HS-5 (cell line): ENCODE measurements at places on chromosomes 1 and 21.

DNA sequence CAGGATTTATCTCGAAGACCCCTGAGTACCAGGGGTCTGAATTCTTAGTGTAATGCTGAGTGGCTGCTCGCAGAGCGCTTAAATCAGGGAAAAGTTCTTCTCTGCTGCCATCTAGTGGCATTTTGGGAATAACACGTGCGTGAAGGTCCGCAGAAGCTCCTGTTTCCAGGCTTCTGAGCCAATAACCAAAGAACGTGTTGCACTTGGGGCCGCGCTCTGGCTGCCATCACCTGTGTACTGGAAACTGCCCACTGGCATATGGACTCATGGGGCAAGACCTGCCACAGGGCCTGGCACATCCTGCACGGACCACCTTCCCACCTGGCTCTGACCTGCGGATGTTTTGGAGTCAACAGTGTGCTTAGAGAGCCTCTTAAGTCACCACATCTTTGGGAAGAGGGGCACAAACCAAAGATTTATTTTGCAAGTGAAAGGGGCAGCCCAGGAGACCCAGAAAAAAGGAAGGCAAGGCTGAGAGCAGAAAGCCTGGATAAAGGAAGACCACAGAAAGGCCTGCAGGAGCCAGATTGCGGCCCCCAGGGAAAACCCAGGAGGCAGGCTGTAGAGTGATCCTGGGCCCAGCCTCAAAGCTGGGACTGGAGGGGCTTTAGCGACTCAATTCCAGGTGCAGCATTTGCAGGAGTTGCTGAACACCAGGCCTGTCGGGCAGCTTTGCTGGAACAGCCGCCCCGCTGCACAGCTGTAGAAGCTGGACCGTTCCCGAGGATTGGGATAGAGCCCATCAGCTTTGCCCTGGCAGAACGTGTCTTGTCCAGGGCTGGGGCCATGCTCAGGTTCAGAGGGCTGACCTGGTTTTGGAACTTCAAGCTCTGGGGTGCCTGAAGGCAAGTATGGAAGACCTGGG is 13.0 kb downstream of the CHIT1 start:
- peak; percentile 34 for DNase-seq

- no peak for DNase-seq
These were observed 13.1 kb downstream of the JAK1 start for GRCh38 chr1:64953241-64953640.

DNA sequence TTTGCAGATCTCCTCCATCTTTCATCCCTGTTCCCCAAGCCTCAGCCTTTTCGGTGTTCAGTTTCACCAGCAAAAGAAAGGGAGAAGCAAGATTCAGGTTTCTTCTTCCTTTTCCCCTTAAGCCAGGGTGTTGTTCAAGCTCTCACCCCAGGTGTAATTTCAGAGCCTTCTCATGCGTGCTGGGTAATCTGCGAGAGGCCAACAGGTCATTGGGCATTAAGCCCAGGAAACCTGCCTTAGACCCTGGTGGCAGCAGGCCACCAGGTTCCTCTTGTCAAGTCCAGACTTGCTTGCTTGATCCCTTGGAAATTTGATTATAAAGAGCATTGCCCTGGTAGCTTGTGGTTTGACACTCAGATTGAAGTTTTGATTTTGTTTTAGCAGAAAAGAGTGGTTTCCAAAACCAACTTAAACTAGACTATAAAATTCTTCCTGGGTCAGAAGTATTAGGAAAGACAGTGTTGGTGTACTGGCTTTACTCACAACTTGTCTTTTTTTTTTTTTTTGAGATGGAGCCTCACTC is 6.9 kb downstream of the AKR1A1 start:
- no peak for DNase-seq

DNA sequence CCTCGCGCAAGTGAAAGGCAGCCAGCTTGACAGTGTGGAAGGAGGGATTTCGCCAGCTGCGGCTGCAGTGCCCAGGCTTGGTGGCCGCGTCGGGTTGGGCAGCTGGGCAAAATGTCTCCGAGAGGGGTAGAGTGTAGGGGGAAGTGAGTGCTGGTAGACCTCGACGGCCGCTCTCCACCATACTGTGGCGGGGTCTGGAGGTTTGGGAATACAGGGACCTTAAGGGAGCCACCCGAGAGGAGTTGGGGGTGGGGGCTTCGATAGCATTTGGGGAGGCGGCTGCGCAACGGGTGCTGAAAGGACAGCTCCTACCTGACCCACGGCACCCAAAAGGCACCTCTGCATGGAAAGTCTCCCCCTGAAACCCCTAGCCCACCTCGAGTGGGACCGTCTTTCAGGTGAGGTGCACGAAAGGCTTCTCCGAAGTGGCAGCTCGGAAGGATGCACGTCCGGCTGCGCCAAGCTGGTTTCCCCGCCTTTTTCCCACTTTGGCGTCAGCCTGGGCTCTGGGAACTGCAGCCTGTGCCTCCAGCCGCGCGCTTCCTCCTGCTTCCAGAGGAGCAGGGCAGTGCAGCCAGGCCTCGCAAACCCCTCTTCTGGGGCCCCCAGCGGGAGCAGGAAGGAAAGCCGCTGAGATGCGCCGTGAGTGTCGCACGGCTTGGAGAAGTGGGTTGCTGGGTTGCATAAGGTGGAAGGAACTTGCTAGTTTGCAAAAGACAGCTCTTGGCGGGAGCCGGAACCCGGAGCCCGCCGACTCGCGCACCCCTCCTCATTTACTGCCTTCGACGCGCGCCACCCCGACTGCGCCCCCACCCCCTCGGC is 531 bp upstream of the HMGN2 start:
- no peak for DNase-seq

DNA sequence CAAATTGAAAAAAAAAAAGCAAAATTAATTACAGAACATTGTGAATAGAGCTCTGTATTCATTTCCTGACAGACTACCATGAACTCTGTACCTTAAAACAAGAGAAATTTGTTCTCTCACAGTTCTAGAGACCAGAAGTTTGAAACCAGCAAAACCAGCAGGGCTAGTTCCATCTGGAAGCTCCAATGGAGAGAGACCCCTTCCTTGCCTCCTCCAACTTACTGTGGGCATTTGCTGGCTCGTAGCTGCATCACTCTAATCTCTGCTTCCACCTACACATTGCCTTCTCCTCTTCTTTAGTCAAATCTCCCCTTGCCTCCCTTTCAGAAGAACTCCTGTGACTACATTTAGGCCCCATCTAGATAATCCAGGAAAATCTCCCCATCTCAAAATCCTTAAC is 56.5 kb downstream of the SYDE2 start:
- DNase-seq, result no peak

GRCh38 chr1:99268021-99268420 is 3.7 kb downstream of the PLPPR4 start:
- DNase-seq, result no peak

GRCh38 chr1:206422525-206422924 is 47.8 kb upstream of the IKBKE start:
- no peak for DNase-seq

GRCh38 chr1:36339615-36340014 is 16.2 kb upstream of the EVA1B start:
- no peak for DNase-seq

- DNase-seq, result no peak
These were observed 35.7 kb downstream of the EDN2 start for GRCh38 chr1:41448821-41449220.

DNA sequence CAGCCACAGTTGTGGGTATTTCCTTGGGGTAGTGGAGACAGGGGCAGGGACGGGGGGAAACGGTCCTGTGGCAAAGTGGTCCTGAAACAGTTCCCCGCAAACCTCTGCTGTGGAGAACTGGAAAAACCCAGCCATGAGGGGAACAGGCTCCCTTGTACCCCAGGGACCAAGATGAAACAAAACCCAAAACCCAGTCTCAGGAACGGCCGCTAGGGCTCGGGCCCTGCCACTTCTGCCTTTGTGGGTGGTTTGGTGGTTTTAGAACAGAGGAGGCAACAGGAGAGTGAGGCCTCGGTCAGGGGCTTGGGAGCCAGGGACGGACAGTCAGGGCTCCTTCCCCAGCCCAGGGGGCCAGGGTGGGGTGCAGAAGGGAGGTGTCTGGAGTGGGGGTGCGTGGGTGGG is 24.8 kb upstream of the EDN2 start:
- no peak for DNase-seq

DNA sequence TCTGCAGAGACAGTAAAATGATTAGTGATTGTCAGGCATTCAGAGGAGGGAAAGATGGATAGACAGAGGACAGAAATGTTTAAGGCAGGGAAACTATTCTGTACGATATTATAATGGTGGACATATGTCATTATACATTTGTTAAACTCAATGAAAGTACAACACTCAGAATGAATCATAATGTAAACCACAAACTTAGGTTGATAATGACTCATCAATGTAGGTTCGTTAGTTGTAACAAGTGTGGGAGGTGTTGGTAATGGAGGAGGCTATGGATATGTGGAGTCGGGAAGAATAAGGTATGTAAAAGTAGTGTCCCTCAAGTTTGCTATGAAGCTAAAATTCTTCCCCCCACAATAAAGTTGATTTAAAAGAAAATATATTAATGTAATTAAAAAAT is 455.0 kb downstream of the BRINP3 start:
- DNase-seq, result no peak

GRCh38 chr1:206754011-206754410 is 16.6 kb upstream of the IL19 start:
- DNase-seq, result no peak

DNA sequence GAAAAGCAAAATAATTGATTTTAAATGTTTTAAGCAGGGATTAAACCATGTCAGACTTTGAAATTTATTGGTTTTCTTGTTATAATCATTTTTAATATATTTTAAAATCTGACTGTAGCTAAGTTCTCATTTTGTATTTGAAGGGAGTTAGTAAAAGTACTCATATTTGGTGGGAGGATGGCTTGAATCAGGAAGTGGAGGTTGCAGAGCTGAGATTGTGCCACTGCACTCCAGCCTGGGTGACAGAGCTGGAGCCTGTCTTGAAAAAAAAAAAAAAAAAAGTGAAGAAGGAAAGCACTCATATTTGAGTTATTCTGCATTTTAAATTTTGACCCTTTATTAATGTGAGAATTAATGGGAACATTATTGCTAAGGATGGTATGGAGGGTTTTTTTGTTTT is 106.0 kb downstream of the RABGAP1L start:
- no peak for DNase-seq

- peak; percentile 94 for DNase-seq
These were observed 27.5 kb upstream of the MYSM1 start for GRCh38 chr1:58727364-58727763.

DNA sequence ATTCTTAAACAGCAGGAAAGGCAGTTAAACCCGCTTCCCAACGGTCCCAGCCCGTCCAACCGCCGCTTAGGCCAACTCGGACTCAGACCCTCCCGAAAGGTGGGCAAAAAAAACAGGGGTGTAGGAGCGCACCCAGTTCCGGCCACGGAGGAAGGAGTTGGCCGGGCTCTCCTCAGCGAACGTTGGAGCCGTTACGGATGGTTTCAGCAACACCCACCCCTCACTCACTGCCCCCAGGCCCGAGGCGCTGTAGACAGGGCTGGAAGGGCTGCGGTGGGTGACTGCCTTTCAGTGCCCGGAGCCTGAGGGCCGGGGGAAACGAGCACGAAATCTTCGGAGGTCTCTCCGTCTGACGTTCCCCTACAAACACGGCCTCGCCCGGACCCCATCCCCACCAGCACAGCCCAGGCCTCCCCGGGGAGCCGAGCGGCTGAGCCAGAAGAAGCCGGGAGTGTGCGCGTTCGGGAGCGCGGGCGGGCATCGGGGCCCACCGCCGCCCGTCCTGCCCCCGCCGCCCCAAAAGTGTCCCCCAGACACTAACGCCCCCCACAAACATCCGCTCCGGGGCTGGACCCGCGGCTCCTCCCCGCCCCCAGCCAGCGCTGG is 1.3 kb downstream of the KDM5B start:
- DNase-seq, result no peak
